ENCODE measurements at places on chromosomes 12 and 14. TPM values are rescaled to one million over a fixed set of nuclear protein-coding genes. Genes with fewer than 3 reads are reported as not detected.

TAS2R13 gene
- total RNA-seq = 0.80 TPM

- no peak for DNase-seq
Observed at GRCh38 chr12:88878295-88878694, 298.0 kb upstream of the KITLG start.

DNA sequence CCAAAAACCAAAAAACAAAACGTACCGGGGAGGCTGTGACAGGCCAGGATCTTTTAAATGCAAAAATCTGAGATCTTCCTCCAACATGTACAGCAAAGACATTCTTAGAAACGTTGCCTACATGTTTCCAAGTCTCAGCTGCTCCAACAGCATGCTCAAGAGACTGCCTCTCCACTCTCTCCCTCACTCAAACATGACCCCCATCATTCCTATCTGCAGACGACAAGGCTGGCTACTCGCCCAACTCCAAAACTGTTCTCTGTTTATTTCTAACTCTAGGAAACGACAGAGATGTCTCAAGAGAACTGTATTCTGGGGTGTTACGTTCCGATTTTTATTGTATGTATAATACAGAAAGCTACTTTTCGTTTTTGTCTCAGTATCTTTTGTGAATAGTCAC is 57.5 kb upstream of the TMCC3 start:
- DNase-seq = no peak

DNA sequence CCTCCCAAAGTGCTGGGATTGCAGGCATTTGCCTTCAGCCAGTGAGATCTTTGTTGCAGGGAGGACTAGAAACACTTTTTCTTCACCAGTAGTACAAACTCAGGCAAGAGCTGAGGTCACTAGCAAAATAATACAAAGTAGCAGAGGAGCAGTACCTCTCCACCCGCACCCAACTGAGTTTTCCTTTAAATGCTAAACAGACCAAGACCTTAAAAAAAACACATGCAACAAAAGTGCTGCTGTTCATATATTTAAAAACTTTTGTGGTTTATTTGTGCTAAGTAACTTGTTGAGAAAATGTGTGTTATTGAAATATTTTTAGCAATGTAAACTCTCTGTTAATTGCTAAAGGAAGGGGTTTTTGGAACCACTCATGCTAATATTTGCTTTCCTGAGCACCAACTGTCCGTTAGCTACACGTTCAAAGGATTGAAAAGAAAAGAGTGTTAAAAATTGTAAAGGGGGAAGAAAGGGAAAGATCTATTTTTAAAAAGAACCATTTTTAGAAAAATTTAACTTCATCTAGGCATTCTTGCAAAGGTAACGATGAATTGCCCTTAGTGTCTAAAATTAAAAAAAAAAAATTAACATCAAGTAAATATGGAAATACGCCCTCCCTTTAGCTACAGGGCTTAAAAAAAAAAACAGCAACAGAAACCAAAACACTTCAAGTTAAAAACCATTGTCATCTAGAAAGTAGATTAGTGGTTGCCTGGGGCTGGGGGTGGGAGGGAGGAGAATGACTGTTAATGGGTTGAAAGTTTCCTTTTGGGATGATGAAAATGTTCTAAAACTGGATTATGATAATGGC is 114.0 kb upstream of the KRAS start:
- DNase-seq = no peak

DNA sequence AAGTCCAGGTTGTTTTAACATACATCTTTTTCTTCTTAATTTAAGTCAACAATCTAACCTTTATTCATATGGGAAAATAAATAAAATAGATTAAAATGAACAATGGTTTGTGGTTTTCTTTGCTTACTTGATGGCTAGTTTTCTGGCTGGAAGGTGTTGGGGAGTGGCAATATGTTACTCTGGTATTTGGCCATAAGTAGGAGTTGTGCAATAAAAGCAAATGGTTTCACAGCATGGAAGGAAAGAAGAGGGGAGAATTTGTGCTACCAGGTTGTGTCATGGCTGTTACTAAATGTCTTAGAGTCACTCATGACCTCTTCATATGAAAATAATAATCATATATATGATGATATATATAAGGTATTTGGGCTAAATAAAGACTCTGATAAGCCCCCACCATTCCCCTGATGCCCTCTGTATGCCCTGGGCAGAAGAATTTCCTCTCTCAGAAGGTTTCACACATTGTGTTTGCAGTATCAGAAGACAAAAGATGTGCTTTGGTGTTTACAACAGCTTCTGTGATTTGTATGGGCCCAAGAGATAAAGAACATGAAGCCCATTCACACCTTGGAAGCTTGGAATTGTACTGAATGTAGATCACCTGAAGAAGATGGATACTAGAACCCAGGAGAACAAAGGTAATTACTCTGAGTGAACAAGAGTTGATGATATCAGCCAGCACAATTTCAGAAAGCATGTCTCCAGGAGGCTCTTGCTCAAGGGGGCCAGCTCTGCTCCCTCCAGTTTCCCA is 160.9 kb downstream of the ALG10B start:
- no peak for DNase-seq

CD4 gene
- 4.2 TPM for total RNA-seq

APOF gene
- total RNA-seq = not detected

Measured in lower leg skin (tissue), 4 donors.